ENCODE measurements at places on chromosomes 5 and 9.

DNA sequence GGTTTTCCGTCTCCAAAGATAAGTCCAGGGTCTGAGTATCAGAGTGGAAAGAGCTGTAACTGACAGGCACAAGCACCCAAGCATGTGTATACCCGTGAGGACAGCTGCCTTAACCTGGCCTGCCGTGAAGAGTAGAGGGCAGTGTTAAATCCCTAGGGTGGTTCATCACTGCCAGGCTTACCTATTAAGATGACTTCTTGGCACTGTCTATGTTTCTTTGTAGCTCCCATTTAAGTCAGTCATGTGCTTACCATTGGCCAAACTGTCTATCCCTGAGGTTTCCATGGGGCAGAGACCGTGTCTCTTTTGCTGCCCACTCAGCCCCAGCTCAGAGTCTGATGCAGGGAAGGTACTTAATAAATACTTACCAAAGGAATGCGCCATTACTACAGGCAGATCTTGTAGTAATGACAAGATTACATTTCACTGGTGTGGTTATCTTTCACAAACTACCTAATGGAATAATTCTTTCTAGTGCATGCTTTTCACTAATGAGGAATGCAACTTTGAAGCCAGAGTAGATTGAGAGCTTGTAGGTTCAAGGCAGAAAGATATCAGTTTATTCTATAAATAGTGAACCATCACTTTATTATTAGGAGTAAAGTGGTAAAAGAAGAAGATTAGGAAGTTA lies 64.2 kb downstream of the SNX24 start:
- no peak for DNase-seq

DNA sequence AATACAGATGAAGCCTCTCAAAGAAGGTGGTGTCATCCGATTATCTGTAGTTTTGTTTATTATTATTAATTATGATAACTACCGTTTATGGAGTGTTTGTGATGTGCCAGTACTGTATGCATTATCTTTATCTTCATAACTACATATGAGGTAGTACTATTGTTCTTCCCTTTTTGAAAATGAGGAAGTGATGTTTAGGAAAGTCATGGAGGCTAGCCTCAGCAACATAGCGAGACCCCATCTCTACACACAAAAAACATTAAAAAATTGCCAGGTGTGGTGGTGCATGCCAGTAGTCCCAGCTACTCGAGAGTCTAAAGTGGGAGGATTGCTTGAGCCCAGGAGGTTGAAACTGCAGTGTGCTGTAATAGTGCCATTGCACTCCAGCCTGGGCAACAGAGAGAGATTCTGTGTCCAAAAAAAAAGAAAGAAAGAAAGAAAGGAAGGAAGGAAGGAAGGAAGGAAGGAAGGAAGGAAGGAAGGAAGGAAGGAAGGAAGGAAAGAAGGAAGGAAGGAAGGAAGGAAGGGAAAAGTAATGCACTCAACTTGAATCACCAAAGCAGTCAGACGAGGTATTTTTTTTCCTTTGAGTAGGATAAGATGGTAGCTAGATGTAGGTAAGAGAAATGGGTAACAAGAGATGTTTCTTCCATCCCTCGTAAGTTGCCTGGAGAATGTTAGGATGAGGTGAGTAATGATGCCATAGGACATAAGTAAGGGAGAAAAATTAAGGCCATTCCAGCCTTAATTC lies 47.8 kb downstream of the PAM start:
- DNase-seq, result no peak

GRCh38 chr5:15483351-15484097 lies 16.5 kb upstream of the FBXL7 start:
- DNase-seq, result no peak

DNA sequence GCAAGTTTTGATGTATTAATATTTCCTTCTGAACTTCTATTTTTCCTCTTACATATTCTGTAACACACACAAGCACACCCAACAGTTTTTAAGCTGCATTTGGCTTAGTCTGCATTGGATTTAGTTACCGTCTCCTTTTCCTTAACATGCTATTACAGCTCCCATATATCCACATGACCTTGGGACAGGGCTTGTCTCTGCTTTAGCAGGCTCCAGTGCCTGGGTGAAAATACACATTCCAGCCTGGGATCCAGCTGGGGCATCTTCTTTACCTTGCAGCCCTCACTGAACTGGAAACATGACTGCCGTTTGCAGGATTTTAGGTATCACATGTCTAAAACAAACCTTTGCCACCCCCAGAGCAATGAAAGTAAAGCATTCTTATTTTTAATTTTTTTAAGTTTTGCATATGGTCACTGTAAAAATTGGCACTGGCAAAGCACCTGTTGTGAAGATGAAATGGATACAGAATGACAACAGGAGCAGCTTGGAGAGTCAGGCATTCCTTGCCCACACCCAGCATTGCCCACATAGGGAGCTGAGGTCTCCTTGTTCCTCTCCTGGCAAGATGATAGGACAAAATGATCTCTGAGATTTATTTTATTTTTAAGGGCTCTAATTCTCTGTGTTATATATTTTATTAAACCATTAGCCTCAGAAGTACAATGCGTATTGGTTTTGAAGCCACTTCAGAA lies 4.0 kb downstream of the GADD45G start:
- no peak for DNase-seq

- no peak for DNase-seq
Observed at GRCh38 chr5:73189871-73190376, 16.9 kb downstream of the TMEM174 start.

DNA sequence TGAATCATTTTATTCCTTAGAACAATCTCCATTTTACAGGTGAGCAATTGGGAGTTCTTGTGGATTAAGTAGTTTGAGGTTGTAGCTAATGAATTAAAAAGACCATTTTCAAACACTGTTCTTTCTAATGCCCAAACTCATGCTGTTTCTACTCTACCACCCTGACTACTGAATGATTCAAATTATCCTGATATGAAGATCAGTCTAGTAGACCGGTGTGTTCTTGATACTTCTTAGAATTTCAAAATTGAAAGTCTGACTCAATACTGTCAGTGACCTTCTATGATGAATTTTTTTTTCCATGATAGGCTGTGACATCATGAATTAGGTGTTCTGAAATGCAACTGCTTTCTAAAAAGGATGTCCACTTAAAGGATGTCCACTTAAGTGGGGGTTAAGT lies 515.5 kb downstream of the DMAC1 start:
- DNase-seq, result no peak

DNA sequence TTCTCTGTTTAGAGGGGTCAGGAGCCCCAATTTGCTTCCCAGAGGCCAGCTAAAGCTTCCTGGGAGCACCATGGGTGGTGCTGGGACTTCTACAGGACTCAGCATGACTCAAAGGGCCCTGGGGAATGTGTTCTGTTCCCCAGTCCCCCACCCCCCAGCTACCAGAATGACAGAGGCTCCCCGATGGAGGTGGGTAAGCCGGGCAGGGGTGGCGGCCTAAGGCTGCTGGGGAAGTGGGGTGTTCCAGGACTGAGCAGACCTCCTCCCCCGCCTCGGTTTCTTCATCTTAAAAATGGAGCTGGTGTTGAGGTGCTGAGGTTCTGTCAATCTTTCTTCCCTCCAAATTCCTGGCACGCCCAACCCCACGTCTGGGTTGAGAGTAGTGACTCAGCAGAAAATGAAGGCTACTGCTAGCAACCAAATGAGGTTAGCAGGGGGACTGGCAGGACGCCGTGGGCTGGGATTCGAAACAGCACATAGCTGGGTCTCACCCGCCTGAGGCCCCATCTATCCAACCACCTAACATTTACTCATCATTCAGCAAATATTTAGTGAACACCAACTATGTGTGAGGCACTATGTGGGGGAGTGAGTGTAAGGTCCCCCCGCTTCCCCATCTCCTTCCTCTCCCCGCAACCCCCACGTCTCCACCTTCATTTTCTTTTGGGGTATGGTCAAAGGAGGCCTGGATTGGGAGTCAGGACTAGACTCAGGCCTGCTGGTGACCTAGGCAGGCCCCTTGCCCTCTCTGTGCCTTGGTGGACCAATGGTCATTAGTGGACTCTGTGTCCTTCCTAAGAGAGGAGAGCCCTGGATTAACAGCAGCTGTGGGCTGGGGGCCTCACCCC lies 50.2 kb downstream of the C9orf50 start:
- no peak for DNase-seq

DNA sequence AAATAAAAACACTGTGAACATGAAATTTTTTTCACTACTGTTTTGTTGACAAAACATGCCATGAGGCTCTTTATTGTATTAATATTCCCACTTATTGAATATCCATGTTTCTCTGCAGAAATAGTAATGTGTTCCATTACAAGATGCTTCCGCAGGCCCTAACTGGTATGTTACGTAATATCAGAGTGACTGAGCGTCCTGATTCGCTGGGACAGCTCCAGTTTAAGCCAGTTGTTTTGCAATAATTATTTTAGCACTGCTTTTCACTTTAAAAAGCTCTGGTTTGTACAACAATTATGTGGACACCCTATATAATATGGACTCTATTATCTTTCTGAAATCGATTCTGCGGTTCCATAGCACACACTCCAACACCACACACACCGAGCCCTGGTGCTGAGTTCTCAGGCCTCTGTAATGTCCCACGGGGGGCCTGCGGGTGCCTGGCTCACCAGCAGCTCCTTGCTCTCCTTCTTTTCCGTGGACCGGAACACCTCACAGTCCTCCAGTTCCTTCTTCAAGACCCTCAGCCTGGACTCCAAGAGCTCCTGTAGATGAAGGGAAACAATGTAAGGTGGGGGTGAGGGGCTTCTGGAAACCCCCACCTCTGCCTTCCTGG lies 1.8 kb downstream of the TRIM7 start:
- no peak for DNase-seq

DNA sequence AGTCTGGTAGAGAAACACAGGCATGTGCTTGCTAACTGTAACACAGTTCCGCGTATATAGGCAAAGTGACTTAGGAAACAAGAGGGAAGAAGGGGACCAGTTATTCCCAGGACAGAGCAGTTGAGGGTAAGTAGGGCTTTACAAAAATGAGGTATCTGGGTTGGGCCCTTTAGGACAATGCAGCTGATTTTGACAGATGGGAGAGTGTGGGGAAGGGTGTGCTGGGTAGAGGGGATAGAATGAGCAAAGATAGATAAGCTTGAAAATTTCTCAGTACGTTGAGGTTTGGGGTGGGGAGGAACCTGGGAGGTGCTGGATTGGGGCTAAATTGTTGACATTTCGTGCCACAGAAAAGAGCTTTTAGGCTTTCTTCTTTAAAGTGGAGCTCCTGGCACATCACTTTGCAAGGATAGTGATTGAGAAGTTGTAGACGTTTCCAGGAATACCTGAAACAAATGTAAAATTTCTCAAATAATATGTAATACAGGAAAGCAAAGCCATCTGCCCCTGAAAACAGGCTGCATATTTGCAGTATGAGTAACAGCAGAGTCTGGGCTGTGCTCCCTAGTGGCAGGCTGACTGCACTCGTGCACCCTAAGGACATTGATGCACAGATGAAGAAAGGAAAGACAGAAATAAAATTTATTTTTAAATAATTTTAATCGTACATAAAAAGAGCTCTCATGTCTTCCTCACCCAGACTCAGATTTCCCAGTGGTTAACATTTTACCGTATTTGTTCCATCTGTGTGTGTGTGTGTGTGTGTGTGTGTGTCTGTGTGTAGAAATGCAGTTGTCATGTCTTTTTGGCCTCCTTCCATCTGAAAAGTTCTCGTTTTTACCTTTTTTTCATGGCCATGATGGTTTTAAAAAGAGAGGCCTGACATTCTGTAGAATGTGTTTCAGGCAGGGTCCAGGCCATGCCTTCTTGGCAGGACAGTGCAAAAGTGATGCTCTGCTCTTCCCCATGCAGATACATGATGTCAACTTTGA lies 144.9 kb upstream of the DMRT1 start:
- DNase-seq, result no peak

DNA sequence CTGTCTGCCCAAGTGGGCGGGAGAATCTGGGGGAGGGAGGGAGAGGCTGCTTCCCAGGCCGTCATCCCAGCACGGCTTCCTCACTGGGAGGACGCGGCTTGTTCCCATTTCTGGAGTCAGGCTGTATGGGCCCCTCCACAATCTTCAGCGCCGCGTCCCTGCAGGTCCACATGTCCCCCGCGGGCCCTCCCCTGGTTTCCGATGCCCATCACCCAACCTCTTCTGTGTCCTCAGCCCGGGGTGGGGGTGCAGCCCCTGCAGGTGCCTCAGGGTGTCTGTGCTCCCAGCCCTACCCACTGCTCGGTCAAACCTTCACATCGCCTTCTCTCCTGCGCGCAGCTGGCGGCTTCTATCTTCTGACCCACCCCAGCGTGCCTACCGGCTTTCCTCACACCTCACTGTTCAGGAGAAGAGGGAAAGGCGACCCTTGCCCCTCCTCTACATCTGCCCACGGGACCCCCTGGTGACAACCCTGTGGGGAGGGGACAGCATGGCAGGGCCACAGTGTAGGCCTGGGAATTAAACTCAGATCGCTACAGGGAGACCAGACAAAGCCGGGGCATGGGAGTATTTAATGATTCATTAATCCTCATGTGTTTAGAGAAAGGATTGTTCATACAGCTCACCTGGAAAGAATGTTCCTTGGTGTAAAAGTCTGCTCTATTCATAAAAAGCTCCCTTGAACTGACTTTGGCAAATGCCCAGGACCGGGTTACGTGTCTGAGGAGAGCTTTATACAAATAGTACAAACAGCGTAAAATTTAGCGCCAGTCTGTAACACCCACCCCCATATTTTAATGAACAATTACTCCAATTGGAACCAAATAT lies 145.1 kb downstream of the IRX1 start:
- peak; percentile 31 for DNase-seq

GRCh38 chr9:108264093-108264492 lies 591.7 kb downstream of the ACTL7B start:
- no peak for DNase-seq

GRCh38 chr5:142065273-142065672 lies 43.3 kb upstream of the NDFIP1 start:
- DNase-seq, result no peak

DNA sequence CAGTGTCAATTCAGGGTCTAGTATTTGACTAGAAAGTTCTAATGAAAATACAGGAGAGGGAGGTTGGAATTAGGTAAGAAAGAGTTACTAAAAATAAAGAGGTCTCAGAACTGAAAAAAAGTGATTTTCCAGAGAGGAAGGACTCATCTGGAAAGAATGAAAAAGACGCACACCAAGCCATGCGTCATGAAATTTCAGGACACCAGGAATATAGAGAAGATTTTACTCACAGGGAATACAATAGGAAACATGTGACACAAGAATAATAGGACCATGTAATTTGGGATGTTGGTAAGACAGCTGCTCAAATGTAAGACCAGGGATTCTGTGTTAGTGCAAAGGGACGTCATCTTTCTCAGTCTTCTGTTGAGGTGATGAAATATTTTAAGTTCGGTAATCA lies 224.7 kb downstream of the GDNF start:
- no peak for DNase-seq
